ENCODE measurements at places on chromosomes 3 and 15. TPM values are rescaled to one million over a fixed set of nuclear protein-coding genes. Genes with fewer than 3 reads are reported as not detected.

The SST gene
- total RNA-seq = 29.4 TPM

GRCh38 chr15:61649046-61649445 lies 411.2 kb downstream of the VPS13C start:
- DNase-seq = no peak

GRCh38 chr3:61864886-61865285 lies 303.5 kb downstream of the PTPRG start:
- no peak for DNase-seq

DNA sequence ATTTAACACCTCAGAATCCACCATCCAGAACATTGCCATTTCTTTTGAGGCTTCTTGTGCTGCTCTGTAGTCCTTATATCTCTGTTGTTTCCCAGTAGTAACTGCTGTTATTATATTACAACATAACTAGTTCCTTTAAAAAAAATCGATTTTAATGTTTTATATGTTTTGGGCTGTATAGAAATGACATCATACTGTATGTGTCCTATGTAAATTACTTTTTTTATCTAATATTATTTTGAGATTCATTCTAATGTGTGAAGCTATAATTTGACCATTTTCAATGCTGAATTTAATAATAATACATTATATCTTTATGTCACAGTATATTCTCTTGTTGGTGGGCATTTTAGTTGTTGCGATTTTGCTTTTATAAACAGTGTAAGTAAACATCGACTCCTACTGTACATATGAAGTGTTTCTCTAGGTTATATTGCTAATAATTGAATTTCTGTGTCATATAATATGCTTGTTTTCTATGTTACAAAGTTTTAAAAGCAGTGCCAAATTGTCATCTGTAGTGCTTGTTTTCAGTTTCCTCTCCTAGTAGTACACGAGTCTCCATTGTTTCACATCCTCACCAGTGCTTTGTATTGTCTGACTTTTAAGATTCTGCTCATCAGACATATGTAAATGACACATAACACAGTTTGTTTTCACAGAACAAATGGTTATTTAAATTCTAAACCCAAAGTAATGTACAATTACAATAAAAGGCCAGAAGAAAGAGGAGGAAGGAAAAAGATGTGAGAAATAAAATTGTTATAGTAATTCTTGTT lies 172.0 kb upstream of the LRRFIP2 start:
- DNase-seq = no peak

DNA sequence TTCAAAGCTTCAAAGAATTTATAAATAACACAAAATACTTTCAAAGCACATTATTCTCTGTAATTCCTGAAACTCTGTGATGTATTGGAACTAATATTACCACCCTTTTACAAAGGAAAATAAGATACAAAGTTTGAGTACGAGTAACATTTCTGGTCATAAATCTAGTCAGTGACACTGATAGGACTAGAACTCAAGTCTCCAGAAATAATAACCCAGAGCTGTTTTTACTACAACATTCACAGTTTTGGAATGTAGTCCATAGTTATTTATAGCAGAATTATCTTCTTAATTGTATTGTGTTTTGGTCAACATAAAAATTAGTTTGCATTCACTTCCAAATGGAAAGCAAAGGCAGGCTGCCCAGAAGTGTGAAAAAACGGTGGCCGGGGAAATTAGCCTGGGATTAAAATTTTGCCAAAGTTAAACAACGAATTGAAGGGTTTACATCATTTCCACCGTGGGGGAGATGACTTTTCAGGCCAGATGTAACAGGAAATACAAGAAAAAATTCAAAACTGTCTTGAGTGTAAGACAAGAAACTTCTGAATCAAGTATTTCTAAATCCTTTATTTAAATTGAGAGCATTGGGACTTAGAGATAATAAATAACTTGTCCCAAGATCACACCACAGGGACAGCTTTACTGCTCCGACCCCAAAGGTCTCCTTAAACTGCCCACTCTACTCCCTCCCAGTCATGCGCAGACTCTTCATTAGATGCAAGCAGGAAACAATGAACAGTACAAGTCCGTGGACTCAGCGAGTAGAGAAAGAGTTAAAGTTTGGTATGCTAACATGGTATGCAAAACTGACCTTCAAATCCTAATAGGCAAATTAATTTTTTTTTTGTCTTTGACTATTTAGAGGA lies 74.3 kb upstream of the VGLL4 start:
- no peak for DNase-seq
